ENCODE measurements at places on chromosomes 6 and 20. TPM values are rescaled to one million over a fixed set of nuclear protein-coding genes. Genes with fewer than 3 reads are reported as not detected.

The KCNB1 gene
- total RNA-seq: not detected

The AVP gene
- not detected for total RNA-seq

The FAM83D gene
- 11.1 TPM for total RNA-seq

- no peak for DNase-seq
These were observed 28.6 kb upstream of the SAMD5 start for GRCh38 chr6:147479857-147480256.

DNA sequence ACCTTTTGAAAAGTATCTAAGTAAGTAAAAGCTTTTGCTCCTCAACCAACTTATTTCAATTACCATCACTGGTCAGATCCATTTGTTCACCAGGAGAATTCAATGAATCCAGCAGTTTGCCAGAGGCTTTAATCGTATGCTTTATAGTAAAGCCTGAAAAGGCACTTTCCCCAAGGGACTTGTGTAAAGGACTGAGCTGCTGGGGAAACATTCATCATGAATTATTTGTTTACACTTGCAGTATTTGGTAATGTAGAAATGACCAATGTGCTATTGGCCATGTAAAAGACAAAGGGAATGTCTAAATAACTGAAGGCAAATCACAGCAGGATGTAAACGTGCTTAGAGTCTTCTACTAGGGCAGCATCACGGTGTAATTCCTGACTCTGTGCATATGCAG is 471.4 kb downstream of the ADGRB3 start:
- DNase-seq: no peak

DNA sequence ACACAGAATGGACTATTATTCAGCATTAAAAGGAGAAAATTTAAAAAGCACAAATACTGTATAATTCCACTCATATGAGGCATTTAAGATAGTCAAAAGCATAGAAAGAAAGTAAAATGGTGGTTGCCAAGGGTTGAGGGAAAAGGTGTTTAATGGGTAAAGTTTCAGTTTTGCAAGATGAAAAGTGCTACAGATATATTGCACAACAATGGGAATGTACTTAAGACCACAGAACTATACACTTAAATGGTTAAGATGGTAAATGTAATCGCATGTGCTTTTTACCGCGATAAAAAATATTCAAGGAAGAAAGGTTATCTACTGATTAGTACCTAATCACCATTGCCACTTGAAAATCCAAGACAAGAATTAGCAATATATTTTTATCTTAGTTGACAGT is 71.8 kb upstream of the NOX3 start:
- no peak for DNase-seq

DNA sequence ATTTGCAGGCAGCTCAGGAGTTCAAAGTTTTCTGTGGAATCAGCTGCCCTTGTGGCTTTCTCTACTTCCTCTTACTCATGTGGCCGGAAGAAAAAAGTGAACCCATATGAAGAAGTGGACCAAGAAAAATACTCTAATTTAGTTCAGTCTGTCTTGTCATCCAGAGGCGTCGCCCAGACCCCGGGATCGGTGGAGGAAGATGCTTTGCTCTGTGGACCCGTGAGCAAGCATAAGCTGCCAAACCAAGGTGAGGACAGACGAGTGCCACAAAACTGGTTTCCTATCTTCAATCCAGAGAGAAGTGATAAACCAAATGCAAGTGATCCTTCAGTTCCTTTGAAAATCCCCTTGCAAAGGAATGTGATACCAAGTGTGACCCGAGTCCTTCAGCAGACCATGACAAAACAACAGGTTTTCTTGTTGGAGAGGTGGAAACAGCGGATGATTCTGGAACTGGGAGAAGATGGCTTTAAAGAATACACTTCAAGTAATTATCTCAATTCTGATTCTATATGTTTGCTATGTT is 1.1 kb downstream of the MGME1 start:
- peak; percentile 54 for DNase-seq
